Heart left ventricle (tissue), 16 donors: ENCODE measurements at places on chromosomes 4 and X. TPM values are rescaled to one million over a fixed set of nuclear protein-coding genes. Genes with fewer than 3 reads are reported as not detected.

The OPHN1 gene
- total RNA-seq = 6.9 TPM

The FGB gene
- 1.6 TPM for total RNA-seq

The PDZD4 gene
- 1.9 TPM for total RNA-seq

The KLF8 gene
- total RNA-seq = 2.6 TPM

The CLDN34 gene
- total RNA-seq = not detected

The AIMP1 gene
- total RNA-seq = 16.6 TPM

The SNX25 gene
- 12.4 TPM for total RNA-seq

The ZGRF1 gene
- 1.9 TPM for total RNA-seq

The USP17L18 gene
- not detected for total RNA-seq

The ASB12 gene
- 4.2 TPM for total RNA-seq

The AFM gene
- total RNA-seq = not detected

The NAP1L5 gene
- total RNA-seq = 7.9 TPM

The SMIM10 gene
- 7.4 TPM for total RNA-seq

The TRIM75 gene
- total RNA-seq = not detected

The SSX2 gene
- not detected for total RNA-seq

The F8A2 gene
- not detected for total RNA-seq

The RIPPLY1 gene
- total RNA-seq = not detected

The PLS3 gene
- 33.6 TPM for total RNA-seq

The CDX4 gene
- not detected for total RNA-seq

The TRPC3 gene
- 0.29 TPM for total RNA-seq

The LAS1L gene
- 17.2 TPM for total RNA-seq

The MID1IP1 gene
- 45.0 TPM for total RNA-seq

The TMEM165 gene
- total RNA-seq = 78.3 TPM

The MXRA5 gene
- total RNA-seq = 68.0 TPM

The MCF2 gene
- 0.38 TPM for total RNA-seq

The GPR78 gene
- not detected for total RNA-seq

The EGF gene
- 10.3 TPM for total RNA-seq

The TRAM1L1 gene
- 0.46 TPM for total RNA-seq

The CT47B1 gene
- total RNA-seq = not detected

The PPEF2 gene
- total RNA-seq = not detected

The APBB2 gene
- total RNA-seq = 39.1 TPM

The MSN gene
- total RNA-seq = 152 TPM

The KLKB1 gene
- 0.75 TPM for total RNA-seq

The ARMCX2 gene
- 40.5 TPM for total RNA-seq

The GPRIN3 gene
- 16.5 TPM for total RNA-seq

The BTC gene
- total RNA-seq = 0.10 TPM
